ENCODE measurements at places on chromosomes 13 and 19.

- no peak for DNase-seq
Observed at GRCh38 chr13:59477011-59477410, 686.7 kb downstream of the DIAPH3 start.

- DNase-seq = no peak
Observed at GRCh38 chr19:10952809-10953208, 8.0 kb upstream of the SMARCA4 start.

DNA sequence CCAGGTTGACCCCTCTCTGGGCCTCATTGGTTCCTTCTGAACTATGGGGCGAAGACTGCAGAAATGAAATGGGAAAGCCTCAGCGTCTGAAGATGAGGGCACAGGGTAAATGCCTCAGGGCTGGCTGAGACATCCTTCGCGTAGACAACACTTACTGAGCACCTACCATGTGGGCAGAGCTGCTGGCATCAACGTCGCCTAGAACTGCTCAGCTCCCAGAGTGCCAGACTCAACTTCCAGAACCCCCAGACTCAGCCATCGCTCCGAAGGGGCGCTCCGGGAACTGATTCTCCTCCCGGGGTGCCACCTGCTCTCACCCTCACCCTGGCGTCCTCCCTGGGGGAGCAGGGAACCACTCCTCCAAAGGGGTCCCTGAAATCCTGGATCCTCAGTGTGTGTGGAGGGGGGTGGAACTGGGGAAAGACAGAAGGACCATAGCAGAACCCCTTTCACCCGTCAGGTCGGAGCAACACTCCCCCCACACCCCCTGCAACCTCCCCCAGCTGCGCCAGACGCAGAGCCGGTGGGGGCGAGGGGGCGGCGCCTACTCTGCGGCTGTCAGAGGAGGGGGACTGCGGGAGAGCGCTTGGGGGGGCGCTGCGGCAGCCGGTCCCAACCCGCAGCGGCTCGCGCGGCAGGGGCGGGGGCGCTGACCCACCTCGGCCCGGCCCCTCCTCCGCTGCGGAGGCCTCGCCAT, 8.2 kb upstream of the NFIC start:
- no peak for DNase-seq

- peak; percentile 65 for DNase-seq
Observed at GRCh38 chr19:37655301-37655688, at the start of gene ZFP30. ZFP30 (minus strand) TSS chr19:37655465; CDS start chr19:37647822, 7,643 bp downstream.

GRCh38 chr19:57321116-57321515, 844 bp downstream of the ZNF543 start:
- no peak for DNase-seq

DNA sequence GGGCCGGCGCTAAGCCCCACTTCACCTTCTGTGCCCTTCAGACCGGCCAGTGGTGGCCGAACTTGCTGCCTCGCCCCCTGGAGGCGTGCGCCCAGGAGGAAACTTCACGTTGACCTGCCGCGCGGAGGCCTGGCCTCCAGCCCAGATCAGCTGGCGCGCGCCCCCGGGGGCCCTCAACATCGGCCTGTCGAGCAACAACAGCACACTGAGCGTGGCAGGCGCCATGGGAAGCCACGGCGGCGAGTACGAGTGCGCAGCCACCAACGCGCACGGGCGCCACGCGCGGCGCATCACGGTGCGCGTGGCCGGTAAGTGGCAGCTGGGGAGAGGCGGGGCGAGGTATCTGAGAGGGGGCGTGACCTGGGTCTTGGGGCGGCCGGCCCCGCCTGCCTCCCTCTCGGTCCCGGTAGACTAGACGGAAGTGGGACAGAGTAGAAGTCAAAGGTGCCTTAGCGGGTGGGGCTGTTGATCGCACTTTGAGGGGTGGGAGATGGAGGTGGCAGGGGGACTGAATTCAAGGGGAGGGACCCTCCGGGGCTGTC, 5.6 kb downstream of the ICAM5 start:
- DNase-seq = no peak

DNA sequence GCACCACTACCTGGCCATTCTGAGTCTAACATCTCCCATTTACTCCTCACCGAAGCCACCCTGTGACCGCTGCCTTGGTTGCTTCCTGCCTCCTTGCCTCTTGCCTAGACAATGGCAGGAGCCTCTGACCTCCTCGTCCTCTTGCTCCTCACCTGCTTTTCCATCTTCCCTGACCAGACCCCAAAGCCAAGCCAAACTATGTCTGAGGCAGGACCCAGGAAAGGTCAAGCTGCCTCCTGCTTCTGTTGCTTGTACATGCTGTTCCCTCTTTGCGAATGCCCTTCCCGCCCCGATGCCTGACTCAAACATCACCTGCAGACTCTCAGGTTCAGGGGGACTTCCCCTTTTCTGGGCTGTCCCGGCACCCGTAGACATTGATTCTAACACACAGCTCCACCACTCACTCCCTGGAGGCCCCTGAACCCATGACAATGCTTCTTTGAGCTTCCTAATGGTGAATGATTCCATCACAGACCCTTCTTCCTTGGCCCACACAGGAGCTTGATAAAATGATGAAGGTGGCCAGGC, 60.8 kb downstream of the F2RL3 start:
- DNase-seq = no peak

DNA sequence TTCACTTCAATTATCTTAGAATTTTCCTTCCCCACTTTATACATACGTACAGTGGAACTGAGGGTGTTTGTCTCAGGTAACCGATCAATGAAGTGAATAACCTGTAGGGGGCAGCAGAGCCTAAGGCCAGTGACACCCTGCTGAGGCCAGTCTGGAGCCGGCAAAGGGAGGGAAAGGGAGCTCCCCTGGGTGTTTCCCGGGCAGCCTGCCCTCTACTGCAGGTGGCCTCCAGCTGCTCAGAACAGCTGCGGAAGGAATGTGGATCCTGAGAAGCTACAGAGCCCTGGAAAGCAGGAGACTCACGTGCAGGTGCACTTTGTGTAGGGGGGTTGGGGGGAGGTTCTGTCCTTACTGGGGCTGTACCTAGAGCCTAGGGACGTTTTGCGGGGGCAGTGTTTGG, 832 bp upstream of the ZNF491 start:
- peak; percentile 56 for DNase-seq

DNA sequence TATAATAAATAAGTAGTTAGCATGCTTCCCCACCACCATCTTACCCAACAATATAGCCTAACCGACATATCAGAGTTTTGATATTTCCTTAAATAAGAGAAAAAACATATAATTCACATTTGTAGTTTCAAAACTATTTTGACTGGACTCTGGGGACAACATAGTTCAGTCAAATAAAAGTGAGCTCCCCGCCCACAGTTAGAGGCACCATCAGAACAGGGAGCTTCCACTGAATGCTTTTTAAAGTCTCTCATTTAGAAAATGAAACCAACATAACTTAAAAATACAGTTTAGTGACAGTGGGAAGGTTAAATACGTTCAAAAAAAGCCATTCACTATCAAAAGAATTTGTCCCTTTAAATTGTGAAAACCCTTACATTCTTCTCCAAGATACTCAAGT, 92.8 kb downstream of the EPSTI1 start:
- DNase-seq = no peak

All from GM18507 (cell line).